Activated naive CD4-positive, alpha-beta T cell treated with anti-CD3 and anti-CD28 coated beads, Interleukin-2, amount 10 ng/mL, durations not matched to agents 7 days and 5 days (primary cell): ENCODE measurements at places on chromosomes 1 and 21.

- DNase-seq = no peak
Measured at GRCh38 chr1:38848071-38848470, 11.5 kb downstream of the RRAGC start.

DNA sequence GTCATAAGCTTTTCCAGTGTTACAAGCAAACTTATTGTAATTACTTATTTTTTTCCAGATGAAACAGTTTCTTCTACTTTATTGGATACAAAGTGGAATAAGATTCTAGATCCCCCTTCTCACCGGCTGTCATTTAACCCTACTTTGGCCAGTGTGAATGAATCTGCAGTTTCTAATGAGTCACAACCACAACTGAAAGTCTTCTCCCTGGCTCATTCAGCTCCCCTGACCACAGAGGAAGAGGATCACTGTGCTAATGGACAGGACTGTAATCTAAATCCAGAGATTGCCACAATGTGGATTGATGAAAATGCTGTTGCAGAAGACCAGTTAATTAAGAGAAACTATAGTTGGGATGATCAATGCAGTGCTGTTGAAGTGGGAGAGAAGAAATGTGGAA is 95.5 kb downstream of the ZFYVE9 start:
- no peak for DNase-seq

DNA sequence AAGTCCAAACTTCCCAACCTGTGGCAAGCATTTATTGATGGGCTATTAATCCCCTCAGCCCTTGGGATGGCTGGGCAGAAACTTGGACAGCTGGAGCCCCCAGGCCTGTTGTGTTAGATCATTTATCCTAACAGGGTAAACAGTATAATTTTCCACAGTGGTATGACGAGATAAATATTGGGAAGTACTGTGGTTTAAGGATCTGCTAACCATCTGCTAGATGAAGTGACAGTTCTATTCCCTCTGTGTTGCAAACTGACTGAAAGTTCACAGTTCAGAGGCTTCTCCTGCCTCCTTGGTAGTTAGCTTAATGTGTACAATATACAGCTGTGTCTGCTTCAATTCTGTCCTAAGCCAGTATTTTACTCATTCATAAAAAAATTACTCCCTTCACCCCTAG is 127.5 kb upstream of the CHODL start:
- no peak for DNase-seq

GRCh38 chr1:112528076-112528475 is 19.3 kb downstream of the WNT2B start:
- DNase-seq = no peak

GRCh38 chr1:55962472-55962871 is 616.9 kb downstream of the PLPP3 start:
- no peak for DNase-seq

- no peak for DNase-seq
Measured at GRCh38 chr1:53332833-53333232, 5.0 kb upstream of the LRP8 start.

DNA sequence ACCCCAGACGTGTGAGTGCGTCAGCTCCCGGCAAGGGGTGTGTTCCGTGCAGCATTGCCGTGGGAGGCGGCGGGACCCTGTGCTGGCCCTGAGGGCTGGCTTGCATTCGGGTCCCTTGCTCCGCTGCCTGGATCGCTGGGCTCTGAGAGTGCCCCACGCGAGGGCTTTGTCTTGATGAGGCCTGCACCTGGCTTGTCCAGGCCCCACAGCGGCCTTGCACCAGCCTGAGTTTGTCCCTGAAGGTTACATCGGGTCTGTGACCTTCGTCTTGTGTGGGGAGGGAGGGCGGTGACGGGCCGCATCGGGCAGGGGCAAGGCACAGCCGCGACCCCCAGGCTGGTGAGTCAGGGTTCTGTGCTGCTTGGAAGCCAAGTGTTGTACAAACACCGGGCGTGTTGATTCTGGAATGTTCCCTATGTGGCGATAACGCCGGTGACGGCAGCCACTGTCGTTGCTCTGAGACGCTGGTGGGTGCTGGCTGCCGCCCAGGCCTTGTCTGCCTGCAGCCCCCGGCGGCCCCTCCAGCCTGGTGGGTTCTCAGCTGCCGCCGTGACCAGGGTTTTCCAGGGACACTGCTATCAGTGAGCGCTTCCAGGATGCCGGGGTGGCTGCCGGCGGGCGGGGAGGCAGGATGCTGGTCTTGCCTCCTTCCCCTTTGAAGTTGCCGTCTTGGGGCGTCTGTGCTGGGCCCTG is 42.9 kb downstream of the SLX9 start:
- DNase-seq = no peak

DNA sequence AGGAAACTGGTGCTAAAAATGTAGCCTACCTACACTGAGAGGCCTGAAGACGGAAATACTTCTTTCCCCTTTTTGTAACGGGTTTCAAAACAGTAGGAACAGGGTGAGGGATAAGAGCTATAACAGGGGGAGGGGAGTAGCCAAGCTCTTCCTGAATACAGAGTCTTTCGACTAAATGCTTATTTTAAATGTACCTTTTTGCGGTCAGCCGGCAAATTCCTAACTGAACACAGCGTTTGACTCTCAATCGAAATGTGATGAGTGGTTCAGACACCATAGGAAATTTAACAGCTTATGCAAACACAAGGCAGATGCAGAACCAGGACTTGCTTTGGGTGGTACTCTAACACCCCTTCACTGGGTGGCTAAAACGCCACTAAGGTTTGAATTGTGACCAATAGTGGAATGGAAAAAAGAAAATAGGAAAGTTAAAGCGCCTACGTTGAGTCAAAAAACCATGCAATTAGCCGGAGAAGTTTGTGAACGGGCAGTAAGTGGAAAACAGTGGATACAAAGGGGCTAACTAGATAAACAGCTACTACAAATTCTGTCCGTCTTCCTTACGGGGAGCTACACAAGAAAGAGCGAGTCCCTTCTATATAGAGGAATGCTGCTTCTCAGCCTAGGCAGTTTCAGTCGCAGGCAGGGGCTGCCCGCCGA is 1.7 kb downstream of the EGLN1 start:
- no peak for DNase-seq

DNA sequence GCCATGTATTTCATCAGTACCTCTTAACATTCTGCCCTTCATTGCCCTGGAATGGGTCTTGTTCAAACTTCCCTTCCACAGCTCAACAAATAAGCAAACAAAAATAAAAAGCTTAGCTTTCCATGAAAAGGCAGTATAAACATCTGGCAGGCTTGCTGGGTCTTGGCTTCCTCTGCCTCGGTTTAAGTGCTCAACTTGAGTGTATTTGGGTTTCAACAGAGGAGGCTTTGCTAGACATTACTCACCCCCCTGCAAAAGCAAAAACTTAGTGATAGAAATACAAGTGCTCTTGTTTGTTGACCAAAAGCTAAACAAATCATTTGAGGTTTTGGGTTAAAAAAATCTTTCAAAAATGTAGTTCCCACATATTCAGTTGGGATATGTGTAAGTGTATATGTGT is 518.5 kb downstream of the PLPP3 start:
- no peak for DNase-seq

- DNase-seq = no peak
Measured at GRCh38 chr1:53060579-53060978, 1.4 kb upstream of the PODN start.

GRCh38 chr1:85478366-85478765 is 13.4 kb upstream of the DDAH1 start:
- DNase-seq = no peak

- DNase-seq = no peak
Measured at GRCh38 chr1:112687785-112688496, 13.5 kb downstream of the MOV10 start.

DNA sequence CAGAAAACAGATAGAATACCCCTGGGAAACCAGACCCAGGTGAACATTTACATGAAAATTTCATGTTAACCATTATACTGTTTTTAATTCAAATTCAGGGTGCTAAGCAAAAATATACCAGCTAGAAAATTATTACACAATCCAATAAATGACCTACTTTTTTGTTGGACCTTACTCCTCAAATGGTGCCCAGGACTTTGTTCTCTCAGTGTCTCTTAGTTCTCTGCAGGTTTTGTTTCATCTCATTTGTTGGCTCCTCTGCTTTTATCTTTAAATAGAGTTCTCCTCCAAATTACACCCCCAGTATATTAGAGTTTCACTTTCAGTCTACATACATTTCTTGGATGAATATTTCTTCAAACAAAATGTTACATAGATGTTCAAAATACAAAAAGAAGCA is 314.8 kb downstream of the TPR start:
- DNase-seq = no peak

GRCh38 chr1:216450227-216450626 is 27.0 kb upstream of the USH2A start:
- DNase-seq = no peak

DNA sequence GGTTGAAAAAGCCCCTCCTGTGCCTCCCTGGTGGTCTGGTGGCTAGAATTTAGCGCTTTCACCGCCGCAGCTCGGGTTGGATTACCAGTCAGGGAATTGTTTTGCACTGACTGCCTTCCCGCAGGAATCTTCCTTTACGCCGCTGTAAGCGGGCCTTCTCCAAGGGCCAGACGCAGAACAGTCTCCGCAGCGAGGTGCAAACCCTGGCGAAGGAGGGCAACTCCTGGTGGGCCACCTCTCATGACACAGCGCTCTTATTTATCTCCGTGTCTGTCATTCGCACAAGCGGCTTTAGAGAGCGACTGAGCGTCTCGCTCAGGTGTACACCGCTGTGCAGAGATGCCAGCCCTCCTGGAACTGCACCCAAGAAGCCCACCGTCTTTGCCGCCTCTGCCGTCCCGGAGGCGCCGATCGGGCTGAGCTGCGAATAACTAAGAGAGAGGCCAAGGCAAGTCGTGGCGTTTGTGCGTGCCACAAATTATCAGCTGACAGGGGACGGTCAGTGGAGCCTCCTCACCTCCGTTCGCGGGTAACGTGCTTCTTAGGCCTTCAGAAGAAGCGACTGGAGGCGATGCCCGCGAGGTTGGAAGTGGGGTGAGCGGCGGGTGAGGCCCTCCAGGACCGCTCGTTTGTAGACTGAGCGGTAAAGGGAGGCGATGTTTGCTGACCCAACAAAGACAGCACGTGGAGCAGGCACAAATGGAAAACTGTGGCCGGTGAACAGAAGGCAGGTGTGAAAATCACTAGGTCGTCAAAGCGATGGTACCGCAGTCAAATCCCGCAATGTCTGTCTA is 93.5 kb downstream of the PRKAB2 start:
- no peak for DNase-seq

GRCh38 chr1:70675737-70676156 is 264.7 kb downstream of the CTH start:
- no peak for DNase-seq

- DNase-seq = no peak
Measured at GRCh38 chr1:69569576-69570328, 2.0 kb downstream of the LRRC7 start.

DNA sequence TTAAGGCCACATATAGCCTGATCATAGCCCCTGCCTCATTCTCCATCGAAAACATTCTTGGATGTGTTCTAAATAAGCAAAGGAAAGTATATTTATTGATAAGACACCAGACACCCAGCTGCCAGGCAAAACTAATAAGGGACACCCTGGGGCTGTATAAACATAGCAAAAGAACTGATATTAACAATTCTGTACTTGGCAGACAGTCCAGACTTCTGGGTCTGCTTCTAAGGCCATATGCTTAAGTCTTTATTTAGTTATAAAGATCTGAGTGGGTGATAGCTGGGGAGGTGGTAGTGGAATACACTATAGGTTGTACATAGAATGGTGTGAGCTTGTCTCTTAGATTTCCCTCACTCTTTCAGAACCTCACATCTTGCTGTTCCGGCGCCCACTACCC is 3.9 kb downstream of the CKS1B start:
- DNase-seq = no peak

DNA sequence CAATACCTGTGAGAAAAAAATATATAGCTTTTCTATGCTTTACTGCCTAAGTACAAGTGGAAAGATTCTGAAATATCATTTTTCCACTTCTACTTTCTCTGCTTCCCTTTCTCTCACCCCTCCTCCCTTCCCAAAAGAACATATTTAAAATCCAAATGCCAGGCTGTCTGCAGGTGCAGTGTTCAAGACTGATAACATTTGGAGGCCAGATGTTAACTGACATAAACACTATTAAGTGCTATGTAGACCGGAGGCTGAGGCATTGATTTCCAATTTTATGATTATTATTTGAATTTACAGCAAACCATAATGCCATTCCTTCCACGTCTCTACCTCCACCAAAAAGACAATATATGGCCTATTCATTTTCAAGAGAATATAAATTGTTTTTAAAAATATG is 296.9 kb upstream of the SGIP1 start:
- DNase-seq = no peak

DNA sequence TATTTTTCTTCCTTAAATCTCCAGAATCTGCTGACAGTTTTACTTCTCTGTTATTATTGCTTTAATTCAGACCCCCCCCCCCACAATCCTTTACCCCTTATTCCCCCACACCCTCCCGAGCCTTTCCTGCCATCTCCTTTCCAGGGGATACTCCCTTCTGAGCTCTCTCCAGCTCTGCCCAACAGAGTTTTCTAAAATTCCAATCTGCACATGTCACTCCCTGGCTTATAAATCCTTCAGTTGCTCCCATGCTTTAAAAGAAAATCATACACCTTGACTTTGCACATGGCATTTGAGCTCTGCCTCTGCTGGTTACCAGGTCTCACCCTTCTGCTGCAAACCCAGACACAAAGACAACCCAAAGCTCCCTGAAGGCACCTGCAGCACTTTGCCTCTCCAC is 11.7 kb upstream of the EPS8L3 start:
- no peak for DNase-seq

- DNase-seq = no peak
Measured at GRCh38 chr1:201473296-201473695, 4.3 kb upstream of the PHLDA3 start.
